ENCODE measurements at places on chromosomes 2 and 18. TPM values are rescaled to one million over a fixed set of nuclear protein-coding genes. Genes with fewer than 3 reads are reported as not detected.

The MAPK4 gene
- 1.6 TPM for total RNA-seq

The ERBB4 gene
- 0.70 TPM for total RNA-seq

The CHRNA1 gene
- total RNA-seq = 3.5 TPM

The NBEAL1 gene
- total RNA-seq = 89.1 TPM

The MC2R gene
- not detected for total RNA-seq

The CRYBA2 gene
- 6.9 TPM for total RNA-seq

GRCh38 chr2:12501469-12502158, 215.1 kb upstream of the TRIB2 start:
- no peak for DNase-seq

DNA sequence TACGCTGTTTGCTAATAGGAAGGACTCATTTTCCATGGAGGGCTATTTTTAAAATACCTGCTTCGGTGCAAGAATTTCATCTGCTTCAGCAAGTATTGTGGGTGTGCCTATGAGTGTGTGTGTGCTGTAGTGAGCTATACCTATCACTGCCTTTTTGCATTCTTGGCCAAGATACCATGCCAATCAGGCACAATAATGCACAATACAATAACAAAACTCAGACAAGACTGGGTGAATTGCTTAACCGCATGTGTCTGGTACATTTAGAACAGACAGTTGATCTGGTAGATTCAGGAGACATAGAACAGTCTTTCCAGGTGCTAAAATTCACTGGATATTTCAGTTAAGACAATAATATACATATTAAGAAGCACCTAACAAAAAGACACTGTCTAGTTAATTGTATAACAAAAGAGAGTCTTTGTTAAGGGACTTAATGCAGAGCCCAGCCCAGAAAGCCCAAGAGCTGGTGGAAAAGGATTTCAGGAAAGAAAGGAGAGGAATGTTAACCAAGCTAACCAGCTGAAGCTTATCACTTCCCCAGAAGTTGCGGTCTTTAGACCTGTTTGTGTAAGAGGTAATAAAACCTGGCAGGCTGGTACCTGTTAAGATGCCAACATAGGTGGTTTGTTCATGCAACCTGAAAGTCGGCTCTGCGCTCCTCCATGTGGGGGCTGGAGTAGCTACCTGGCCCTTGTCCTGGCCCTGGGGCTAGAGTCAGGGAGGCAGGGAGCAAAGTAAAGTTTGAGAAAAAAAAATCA, 153.3 kb upstream of the RBMS1 start:
- no peak for DNase-seq

DNA sequence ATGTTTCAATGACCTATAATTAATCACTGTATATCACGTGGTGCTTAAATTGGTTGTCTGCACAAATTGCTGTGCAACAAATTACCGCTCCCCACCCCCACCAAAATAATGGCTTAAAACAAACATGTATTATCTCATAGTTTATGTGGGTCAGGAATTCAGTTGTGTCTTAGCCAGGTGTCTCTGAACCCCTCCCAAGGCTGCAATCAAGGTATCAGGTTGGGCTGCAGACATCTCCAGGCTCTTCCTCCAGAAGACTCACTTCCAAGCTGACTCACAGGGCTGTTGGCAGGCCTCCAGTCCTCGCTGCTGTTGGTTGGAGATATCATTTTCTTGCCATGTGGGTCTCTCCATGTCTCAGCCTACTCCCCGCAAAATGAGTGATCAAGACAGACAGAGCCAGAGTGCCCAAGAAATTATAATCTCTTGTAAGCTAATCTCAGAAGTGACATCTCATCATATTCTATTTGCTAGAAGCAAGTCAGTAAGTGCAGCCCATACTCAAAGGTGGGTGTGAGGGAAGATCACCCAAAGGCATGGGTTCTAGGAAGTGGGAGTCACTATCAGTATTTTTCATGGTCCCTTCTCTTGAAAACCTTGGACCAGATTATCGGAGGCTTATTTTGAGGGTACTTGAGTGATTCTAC, 38.4 kb downstream of the SPC25 start:
- DNase-seq = no peak

DNA sequence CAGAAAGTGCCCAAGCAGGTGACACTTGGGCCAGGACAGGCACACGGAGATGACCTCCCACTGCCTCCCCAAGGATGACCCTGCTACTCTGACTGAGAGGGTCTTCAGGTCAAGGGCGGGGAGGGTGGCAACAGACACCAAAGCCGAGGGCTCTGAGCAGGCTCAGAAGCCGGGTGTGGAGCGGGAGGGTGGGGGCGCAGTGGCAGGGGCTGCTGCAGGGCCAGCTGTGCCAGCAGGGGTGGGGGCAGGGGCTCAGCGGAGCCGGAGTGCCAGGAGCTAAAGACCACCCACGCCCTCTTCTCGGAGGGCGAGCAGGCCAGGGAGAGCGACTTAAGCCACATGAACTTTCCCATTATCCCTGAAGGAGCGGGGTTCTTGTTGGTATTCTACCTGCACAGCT, 93.3 kb upstream of the MBOAT2 start:
- DNase-seq = no peak

DNA sequence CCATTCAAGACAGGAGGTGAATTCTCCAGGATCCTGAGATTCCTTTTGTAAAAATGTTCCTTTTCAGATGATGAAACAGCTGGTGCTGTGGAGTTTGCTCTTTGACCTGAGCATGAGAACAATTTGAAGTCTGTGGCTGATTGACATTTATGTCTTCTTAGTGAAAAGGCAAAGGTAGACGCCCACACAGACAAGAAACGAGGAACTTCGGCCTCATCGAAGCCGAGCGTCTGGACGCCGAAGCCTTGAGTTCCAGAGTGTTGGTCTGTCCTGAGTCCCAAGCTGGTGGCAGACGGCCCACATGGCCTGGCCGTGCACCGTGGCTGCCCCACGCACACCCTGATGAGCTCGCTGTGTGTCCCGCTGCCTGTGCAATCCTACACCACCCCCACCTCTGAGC, 20.7 kb upstream of the SNTG2 start:
- no peak for DNase-seq

DNA sequence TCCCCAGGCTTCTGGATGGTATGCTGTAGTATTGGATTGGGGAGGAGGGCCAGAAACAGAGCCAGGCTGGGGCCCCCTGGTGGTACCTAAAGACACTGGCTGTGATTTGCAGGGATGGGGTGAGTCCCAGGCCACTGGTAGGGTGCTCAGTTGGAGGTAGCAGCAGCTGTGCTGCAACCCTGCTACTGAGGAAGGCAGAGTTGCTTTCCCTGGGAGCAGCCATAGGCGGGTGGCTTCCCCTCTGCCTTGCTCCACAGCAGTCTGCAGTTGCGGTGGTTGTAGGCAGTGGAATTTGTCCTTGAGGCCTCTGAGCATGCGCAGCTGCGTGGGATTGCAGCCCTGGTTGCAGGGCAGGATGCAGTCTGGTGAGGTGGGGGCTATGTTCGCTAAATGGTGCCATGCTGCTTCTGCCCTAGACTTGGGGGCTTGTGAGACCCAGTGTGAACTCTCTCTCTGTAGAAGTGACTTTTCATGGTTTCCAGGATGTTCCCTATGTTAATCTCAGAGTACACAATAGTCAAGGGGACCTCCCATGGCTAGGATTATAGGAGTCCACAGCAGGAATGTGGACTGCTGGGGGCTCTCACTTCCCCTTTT, 443.5 kb downstream of the XIRP2 start:
- peak; percentile 30 for DNase-seq

GRCh38 chr2:53994818-53995808, 24.3 kb upstream of the PSME4 start:
- no peak for DNase-seq

- DNase-seq = no peak
These were observed 28.0 kb downstream of the KIF3C start for GRCh38 chr2:25954199-25954752.

DNA sequence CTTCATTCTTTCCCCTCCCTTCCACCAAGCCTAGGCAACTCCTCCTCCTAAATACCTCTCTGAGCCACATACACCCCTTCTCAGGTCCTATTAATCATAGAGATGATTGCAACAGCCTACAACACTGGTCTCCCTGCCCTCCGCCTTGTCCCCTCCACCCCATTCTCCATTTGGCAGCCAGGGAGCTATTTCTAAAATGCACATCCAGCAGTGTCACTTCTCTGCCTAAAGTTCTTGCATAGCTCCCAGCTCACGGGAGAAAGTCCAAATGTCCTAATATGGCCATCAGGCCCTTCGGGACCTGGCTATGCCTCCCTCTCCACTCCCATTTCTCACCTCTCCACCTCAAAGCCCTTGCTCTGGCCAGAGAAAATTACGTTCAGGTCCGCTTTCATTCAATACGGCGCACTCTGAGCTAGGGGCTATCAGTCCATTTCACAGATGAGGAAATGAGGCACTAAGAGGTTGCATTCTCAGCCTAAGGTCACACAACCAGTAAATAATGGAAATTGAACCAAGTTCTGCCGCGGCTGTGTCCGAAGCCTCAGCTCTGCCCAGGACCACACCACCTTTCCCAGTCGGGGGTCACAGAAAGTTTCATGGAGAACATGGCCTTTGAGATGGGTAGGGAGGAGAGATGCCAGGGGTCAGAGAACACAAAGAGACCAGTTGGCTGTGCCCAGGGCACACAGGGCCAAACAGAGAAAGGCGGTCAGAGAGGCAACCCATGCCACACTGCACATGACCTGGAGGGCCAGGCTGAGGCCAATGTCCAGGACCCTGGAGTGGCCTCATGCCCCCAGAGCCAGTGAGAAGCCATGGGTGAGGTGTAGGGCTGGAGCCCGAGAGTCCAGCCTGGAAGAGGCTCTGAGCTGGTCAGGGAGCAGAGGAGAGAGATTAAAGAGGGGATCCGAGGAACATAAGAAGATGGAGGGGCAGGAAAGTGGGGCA, 72.8 kb downstream of the TNS1 start:
- no peak for DNase-seq

DNA sequence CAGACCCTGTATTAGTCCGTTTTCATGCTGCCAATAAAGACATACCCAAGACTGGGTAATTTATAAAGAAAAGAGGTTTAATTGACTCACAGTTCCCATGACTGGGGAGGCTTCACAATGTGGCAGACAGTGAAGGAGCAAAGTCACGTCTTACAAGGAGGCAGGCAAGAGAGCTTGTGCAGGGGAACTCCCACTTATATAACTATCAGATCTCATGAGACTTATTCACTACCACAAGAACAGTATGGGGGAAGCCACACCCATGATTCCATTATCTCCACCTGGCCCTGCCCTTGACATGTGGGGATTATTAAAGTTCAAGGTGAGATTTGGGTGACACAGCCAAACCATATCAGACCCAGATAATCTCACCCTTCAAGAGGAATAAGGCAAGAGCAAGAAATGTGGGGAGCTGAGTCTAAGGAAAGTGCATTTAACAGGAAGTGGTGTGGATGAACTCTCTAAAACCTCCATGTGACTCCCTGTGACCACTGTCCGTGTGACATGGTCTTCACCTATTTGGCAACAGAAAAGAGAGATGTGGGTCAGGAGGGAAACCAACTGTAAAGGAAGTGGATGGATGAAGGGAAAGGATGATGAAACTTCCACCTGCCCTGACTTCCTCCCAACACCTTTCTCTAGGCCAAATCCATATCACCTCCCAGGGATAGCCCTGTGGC, 110.6 kb downstream of the ATL2 start:
- no peak for DNase-seq

DNA sequence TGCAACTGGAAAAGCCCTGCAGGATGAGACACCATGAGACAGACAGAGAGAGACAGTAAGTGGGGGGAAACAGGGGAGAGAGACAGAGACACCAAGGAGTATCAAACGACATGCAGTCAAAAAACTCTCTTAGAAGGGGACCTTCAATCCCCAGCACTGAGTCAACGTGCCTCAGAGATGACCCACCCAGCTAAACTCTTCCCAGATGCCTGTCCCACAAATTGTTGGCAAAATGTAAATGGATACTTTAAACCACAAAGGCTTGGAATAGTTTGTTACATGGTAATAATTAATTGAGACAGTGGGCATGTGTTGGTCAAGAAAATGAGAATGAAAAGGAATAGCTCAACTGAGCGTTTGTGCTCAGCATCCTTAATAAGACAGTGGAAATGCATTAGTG, 98.3 kb downstream of the GRB14 start:
- no peak for DNase-seq

- DNase-seq = peak; percentile 83
These were observed 208.0 kb downstream of the ZFP36L2 start for GRCh38 chr2:43018179-43019024.

GRCh38 chr2:68723181-68723580, 11.4 kb upstream of the ARHGAP25 start:
- DNase-seq = no peak

GRCh38 chr2:16365366-16365765, 300.3 kb downstream of the CYRIA start:
- no peak for DNase-seq

GRCh38 chr18:3910512-3910911, 460.5 kb downstream of the TGIF1 start:
- no peak for DNase-seq

GRCh38 chr2:170703776-170704476, 11.2 kb upstream of the SP5 start:
- no peak for DNase-seq
